NCI-H2171 treated with DMSO at 0.1 percent for 48 hours (cell line): ENCODE measurements at places on chromosomes 2 and 18.

DNA sequence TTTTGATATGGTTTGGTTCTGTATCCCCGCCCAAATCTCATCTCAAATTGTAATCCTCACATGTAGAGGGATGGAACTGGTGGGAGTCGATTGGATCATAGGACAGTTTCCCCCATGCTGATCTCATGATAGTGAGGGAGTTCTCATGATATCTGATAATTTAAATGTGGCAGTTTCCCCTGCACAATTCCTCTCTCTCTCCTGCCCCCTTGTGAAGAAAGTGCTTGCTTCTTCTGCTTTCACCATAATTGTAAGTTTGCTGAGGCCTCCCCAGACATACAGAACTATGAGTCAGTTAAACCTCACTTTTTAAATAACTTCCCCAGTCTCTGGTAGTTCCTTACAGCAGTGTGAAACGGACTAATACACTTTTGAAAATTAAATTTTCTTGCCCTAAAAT is 12.3 kb upstream of the KCNJ3 start:
- no peak for DNase-seq

- no peak for DNase-seq
These were observed 143.0 kb downstream of the HNMT start for GRCh38 chr2:138107288-138107687.

DNA sequence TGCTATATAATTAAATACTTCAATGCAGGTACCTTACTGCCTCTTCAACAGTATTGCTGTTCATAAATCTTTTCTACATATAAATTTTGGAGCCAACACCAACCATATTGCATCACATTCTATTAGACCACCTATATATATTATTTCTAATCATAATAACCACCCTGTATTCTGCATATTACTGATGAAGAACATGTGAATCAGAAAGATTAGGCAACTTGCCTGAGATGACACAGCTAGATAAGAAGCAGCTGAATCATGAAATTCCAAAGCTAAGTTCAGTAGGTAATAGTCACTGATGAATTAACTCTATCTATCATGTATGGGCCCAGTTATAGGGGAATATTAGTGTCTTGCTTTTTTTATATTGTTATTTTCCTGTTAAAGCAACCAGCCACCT is 161.8 kb downstream of the AGPS start:
- no peak for DNase-seq

GRCh38 chr2:172922306-172922705 is 153.3 kb upstream of the MAP3K20 start:
- no peak for DNase-seq

GRCh38 chr2:238381341-238382115 is 45.2 kb upstream of the ASB1 start:
- no peak for DNase-seq

DNA sequence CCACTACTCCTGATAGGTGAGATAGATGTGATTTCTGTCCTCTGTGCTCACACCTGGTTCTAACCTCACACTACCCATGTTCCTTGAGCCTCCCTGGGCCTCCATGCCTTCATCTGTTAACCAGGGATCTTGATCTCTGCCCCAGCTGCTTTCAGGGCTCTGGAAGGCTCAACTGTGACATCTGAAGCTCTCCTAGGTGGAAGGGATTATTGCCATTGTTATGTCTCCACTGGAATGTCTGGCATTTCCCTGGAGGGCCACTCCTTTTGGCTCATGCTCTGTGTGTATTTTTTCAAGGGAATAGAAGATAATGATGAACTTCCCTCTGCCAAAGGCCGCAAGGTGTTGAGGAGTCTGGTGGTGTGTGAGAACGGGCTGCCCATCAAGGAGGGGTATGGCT is 41.2 kb downstream of the PCARE start:
- no peak for DNase-seq

DNA sequence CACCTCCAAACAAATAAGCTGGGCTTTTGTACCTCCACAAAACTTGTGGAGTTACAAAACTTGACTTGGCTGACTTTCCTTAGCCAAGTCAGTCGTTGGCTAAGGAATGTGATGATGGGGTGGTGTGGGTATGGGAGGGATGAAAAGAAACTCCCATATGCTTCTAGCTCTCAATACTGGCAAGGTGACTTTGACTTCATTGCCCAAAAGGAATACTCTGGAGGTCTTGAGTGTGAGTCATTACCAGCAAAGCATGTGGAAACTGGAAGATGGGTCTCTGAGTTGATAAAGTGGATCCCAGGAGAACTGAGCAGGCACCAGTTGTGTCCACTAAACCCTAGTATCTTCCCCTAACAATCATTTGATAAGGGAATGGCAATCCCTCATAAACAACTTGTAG is 226.7 kb downstream of the GULP1 start:
- no peak for DNase-seq

- DNase-seq = peak; percentile 44
These were observed 17.0 kb downstream of the TTLL4 start for GRCh38 chr2:218727502-218728165.

- DNase-seq = no peak
These were observed 143.6 kb downstream of the WDPCP start for GRCh38 chr2:63444565-63445288.

DNA sequence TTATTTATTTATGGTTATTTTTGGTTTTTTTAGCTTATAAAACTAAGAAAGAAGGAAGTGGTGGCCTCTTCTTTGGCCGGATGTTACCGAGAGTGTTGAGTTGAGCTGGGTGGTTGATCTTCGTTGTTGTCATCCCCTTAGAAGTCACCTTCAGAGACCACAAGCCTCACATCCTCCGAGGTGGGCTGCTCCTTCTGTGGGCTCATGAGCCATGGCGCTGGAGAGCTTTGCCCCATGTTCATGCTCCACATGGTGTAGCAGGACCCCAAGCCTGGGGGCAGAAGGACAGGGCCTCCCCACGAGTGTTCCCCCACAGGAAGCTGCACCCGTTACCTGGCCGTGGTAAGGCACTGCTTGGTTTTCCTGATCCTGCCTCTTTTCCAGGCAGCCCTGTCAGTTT is 23.4 kb downstream of the SNTG2 start:
- no peak for DNase-seq
